ENCODE measurements at places on chromosomes 13 and 19.

- DNase-seq, result no peak
Observed at GRCh38 chr19:36528921-36529518, 949 bp upstream of the ZNF260 start.

GRCh38 chr19:51593138-51593890, 22.2 kb downstream of the ZNF175 start:
- no peak for DNase-seq

DNA sequence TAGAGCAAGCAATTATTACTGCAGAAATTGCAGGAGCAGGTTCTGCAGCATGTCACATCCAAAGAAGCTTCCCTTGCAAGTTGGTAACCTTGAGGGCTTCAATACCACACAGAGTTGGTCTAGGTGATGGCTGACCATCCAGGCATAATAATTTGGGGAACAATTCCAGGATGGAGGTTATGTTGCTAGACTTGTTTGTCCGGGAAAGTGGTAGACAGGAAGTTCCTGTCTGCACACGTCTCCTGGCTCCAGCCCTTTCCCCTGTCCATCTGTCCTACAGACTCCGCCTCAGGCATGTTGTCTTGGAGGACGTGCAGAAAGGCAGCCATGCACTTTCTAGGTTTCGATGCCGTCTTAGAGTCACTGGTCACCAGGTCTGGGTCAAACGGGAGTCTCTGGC, 26.0 kb downstream of the DPRX start:
- DNase-seq, result no peak

DNA sequence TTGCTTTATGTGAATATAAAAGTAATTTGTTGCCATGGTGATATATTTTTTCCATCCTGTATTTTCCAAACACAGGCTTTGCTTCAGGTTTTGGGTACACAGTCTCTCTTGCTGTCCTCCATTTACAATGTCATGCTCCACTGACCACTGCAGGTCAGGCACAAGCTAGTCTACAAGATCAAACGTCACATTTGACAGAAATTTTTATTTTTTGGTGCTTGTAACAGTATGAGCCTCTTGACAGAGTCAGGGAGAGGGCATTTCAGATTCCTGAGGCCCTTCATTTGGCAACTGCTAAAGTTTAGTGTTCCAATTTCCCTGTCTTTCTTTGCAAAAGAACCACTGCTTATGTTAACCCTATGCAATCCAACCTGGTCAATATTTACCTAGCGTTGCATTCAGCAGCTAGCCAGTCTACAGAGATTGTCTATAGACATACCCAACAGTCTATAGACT, 175.0 kb downstream of the RFC3 start:
- DNase-seq, result no peak

- DNase-seq, result no peak
Observed at GRCh38 chr19:8449830-8450229, 5.1 kb downstream of the HNRNPM start.

- no peak for DNase-seq
Observed at GRCh38 chr13:20411638-20412342, 113.9 kb downstream of the CRYL1 start.

DNA sequence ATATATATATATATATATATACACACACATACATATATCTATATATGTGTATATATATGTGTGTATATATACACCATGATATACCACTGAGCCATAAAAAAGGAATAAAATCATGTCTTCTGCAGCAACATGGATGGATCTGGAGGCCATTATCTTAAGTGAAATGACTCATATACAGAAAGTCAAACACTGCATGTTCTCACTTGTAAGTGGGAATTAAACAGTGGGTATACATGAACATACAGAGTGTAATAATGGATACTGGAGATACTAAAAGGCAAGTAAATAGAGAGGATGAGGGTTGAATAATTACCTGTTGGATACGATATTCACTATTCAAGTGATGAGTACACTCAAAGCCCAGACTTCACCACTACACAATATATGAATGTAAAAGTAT, 332.6 kb downstream of the SLITRK1 start:
- no peak for DNase-seq

DNA sequence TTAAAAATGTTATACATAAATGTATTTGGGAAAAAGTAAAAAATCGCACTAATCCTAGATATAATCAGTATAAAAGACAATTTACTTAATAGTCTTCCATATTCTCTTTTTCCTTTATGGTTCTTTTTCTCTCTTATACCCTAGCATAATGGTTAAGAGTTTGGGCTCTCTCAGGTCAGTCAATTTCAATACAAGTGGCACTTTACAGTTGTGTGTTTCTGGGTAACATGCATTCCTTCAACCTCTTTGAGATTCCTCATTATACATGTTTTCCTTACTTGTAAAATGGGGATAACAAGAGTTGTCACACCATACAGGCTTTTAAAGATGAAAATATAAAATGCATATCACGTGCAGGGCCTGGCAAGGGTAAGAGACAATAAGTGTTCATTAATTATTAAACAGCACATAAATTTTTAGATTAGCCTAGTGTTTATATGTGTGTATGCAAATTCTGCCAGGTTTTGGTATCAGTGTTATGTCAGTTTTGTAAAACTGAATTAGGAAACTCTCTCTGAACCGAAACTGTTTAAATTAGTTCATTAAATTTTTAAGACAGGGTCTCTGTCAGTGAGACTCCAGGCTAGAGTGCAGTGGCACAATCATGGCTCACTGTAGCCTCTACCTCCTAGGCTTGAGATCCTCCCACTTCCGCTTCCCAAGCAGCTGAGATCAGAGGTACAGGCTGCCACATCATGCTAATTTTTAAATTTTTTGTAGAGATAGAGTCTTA, 49.8 kb downstream of the ELF1 start:
- DNase-seq, result no peak

- DNase-seq, result no peak
Observed at GRCh38 chr13:112569821-112570220, 18.1 kb downstream of the TUBGCP3 start.

- no peak for DNase-seq
Observed at GRCh38 chr19:41112728-41113290, 1.4 kb upstream of the CYP2F1 start.

DNA sequence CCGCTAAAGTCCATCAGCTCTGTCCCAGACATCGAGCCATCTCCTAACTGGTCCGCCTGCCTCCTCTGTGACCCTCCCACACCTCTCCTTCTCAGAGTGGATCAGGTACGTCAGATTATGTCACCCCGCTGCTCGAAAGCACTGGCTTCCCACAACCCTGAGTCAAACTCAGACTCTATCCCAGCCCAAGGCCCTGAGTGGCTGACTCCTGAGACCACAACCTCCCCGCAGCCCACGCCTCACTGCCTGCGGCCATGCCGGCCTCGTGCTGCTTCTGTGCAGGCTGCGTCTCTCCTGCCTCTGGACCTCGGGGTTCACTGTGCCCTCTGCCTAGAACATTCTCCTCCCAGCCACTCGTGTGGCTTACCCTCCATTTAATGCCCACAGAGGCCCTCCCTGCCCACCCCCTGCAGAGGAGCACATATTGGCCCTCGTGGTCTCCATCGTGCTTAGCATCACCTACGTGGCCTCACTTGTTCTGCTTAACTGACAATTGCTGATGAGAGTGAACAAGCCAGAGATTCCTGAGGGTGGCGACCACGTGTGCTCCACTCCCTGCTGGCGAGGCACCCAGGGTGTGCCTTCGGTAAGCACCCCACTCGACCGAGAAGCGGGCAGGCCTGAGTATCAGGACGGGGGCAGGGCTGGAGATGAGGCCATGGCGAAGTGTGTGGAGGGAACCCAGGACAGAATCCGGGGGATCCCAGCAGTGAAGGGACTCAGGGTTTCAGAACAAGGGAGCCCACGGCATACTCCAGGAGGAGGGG, 13.5 kb upstream of the FKRP start:
- no peak for DNase-seq

DNA sequence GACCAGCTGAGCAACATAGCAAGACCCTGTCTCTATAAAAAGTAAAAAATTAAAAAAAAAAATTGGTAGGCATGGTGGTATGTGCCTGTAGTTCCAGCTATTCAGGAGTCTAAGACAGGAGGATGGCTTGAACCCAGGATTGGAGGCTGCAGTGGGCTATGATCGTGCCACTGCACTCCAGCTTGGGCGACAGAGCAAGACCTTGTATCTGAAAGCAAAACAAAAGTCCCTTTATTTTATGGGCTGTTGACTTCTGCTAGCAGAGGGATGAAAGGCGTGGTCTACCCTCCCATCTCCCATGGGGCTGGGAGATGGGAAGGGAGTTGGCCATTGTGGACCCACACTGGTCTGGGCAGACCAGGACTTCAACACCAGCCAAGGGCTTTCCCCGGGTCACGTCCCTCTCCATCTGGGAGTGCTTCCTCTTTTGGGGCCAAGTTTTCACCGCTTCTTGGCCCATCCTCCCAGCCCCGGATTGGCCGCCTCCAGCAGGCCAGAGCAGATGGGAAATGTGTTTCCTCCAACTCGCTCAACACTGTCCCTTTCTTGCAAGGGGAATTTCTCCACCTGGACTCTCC, 2.2 kb upstream of the TNFSF9 start:
- no peak for DNase-seq

DNA sequence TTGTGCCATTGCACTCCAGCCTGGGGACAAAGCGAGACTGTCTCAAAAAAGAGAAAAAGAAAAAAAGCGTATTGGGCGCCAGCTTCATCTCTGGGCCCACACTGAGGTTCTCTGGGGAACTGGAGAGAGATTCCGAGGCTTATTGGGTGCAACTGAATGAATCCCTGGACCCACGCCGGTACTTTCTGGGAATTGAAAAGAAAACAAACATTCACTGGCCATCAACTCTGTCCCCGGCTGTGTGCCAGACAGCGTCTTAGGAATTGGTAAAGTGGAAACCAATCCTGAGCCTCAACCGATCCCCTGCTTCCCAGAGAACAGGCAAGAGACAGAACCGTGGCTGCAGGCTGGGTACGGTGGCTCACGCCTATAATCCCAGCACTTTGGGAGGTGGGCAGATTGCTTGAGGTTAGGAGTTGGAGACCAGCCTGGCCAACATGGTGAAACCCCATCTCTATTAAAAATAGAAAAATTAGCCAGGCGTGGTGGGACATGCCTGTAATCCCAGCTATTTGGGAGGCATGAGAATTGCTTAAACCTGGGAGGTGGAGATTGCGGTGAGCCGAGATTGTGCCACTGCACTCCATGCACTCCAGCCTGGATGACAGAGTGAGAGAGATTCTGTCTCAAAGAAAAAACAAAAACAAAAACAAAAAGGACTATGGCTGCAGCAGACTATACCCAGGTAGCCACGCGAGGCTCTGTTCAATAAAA, 8.6 kb downstream of the ANO8 start:
- DNase-seq, result no peak

GRCh38 chr19:33445442-33446329, 72.2 kb downstream of the CEBPG start:
- no peak for DNase-seq

DNA sequence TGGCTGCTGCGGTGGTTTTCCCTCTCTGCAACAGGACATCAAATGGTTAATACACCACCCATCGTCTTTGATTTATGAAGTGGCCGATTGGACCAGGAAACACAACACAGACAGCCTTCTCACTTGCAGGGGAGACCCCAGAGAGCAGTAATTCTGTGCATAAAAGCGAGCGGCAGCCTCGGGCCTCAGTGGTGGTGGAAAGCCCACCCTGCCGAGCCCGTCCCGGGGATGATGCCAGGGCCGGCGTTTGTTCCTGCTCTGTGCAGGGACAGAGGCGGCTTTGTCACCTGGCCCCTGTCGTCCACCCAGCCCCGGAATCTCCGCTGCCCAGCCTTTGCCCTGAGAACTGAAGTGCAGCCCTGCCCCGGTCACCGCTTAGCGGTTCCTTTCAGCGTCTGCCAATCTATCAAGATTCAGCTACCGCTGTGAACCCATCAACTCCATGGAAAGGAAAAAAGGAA, 184.4 kb downstream of the TSHZ3 start:
- DNase-seq, result no peak

GRCh38 chr13:49954674-49955455, 18.7 kb upstream of the SPRYD7 start:
- no peak for DNase-seq

- peak; percentile 50 for DNase-seq
Observed at GRCh38 chr19:53908106-53908934, 758 bp upstream of the CACNG7 start.

GRCh38 chr13:95643936-95644598, 439 bp downstream of the DZIP1 start:
- no peak for DNase-seq

- no peak for DNase-seq
Observed at GRCh38 chr13:23411706-23412105, 21.8 kb downstream of the SACS start.

GRCh38 chr19:33225458-33225926, at the start of gene SLC7A10:
SLC7A10 (minus strand) TSS chr19:33225850; CDS start chr19:33225703, 147 bp downstream.
- DNase-seq, result no peak

GRCh38 chr19:41195675-41196497, 2.9 kb downstream of the CYP2S1 start:
- DNase-seq, result no peak

- DNase-seq, result no peak
Observed at GRCh38 chr19:28170066-28170465, 1042.9 kb downstream of the UQCRFS1 start.

GRCh38 chr13:84191139-84191538, 308.9 kb upstream of the SLITRK1 start:
- DNase-seq, result no peak

GRCh38 chr13:99496184-99497142, 4.8 kb upstream of the TM9SF2 start:
- DNase-seq, result peak; percentile 93

DNA sequence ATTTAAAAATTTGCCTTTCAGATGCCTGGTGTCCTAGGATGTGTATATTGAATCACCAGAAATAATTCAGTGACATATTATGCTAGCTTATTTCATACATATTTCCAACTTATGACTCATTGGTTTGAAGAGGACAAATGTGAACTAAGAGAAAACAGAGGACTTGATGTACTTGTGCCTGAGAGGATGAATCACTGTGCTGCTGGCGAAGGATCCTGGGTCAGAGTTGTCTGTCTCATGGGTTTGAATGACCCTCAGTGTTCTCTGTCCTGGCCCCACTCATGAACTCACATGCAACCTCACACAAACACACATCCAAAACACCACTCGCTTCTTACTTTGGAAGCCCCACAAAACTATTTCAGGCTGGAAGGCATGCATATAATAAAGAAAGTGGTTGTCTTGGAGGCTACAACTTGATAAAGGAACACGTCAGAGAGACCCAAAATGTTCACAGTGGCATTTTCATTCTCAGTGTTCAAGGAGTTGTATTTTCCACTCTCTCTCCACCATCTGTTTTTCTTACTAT, 129.0 kb upstream of the SPRY2 start:
- DNase-seq, result no peak

DNA sequence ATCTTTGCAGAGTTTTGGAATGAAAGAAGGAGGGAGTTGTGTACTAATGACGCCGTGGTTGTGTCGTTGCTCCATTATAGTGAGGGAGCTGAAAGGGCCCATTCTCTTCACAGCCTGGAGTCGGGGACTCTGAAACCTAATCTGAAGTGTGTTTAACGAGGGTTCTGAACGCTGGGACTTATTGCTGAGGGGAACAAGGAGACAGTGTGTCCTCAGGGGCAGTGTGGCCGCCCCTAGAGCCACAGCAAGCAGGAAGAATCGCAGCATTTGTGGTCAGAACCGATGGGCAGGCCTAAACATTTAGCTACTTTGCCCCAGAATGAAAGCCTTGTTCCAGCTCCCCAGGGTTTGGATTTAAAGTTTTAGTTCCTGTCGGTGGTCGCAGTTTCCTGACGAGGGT, 156.4 kb upstream of the RNF113B start:
- no peak for DNase-seq

Data from T-helper 1 cell (primary cell).